ENCODE measurements at places on chromosomes 16 and 17. TPM values are rescaled to one million over a fixed set of nuclear protein-coding genes. Genes with fewer than 3 reads are reported as not detected.

GRCh38 chr17:37422971-37423625 is 16.4 kb downstream of the TADA2A start:
- peaks cover 83% of the 10 kb centered on the region for H3K36me3 ChIP-seq
- ATAC-seq = no peak
- no peaks in the 10 kb centered on the region for H3K27me3 ChIP-seq
- H3K27ac ChIP-seq = no peak overlapping the region
- H3K4me3 ChIP-seq = no peak overlapping the region
- H3K4me1 ChIP-seq = peaks cover 5% of the 10 kb centered on the region

DNA sequence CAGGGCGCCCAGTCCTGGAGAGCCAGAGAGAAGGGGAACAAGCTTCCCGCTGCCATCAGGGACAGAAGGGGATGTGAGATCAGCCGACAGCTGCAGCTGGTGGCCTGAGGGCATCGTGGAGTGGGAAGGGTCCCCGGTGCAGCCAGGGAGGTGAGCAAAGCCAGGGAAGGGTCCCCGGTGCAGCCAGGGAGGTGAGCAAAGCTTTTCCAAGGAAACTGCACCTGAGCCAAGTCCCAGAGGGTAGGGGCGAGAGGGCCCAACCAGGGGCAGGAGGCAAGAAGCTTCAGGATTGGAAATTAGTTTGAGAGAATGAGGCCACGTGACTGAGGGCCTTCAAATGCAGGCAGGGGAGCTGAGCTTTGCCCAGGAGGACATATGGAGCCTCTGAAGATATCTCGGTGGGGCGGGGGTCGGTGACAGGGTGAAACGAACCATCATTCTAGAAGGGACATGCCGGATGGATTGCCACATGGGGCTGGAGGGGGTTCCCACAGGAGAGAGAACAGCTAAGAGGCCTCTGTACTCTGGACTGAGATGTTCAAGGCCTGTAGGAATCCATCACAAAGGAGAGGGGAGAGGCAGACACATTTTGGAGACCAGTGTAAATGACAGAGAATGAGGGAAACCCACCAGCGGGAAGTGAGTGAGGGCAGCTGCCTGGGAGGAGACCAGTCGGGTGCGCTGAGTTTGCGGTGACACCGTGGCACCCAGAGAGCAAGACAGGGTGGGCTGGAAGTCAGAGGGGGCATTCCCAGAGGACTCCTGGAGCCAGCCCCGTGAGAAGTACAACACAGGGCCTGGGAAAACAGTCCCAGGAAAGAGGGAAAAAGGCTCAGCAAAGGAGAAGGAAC is 31.4 kb upstream of the RPH3AL start:
- H3K36me3 ChIP-seq = no peaks in the 10 kb centered on the region

- H3K27ac ChIP-seq = no peak overlapping the region
- H3K4me3 ChIP-seq = no peak overlapping the region
- ATAC-seq = no peak
These were observed 43.4 kb downstream of the FBXL20 start for GRCh38 chr17:39357986-39358385.

GRCh38 chr17:75178453-75178852 is 4.3 kb downstream of the SUMO2 start:
- H3K27me3 ChIP-seq = no peaks in the 10 kb centered on the region
- peaks cover 8% of the 10 kb centered on the region for H3K4me1 ChIP-seq
- no peak overlapping the region for H3K4me3 ChIP-seq
- peaks cover 90% of the 10 kb centered on the region for H3K36me3 ChIP-seq
- ATAC-seq = no peak

- no peak overlapping the region for H3K27ac ChIP-seq
- no peaks in the 10 kb centered on the region for H3K27me3 ChIP-seq
- no peak for ATAC-seq
- peaks cover 7% of the 10 kb centered on the region for H3K36me3 ChIP-seq
These were observed 2.3 kb downstream of the CASKIN2 start for GRCh38 chr17:75512926-75513640.

DNA sequence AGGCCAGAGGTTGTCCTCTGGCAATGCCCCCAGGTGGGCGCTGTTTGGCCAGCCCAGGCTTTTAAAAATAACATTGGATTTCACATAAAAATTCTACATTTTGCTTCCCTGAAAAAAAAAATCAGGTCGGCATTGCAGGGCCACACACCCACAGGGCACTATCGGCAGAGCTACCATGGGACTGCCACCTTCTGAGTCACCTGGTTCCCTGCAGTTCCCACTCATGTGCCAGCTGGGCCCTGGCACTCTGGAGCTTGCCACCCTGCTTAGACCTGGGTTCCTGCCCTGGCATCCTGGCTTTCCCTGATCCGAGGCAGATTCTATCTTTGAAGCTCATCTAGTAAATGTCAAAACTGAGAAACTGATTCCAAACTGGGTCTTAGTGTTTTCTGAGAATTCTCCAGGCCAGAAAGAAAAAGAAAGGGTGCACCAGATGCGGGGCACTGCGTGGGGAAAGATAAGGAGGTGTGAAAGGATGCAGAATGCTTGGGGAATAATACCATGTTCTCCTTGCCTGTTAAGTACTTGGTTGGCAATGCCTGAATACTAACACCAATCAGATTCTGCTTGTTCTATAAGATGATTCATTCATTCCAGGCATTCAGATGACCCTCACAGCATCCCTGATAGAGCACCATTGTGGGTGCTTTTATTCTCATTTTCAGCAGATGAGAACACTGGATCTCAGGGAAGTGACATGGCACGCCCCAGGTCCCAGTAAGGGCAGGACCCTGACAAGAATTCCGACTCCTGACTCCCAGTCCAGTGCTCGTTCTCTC is 51.8 kb downstream of the RAI1 start:
- H3K27me3 ChIP-seq = no peaks in the 10 kb centered on the region
- peaks cover 3% of the 10 kb centered on the region for H3K4me1 ChIP-seq
- H3K36me3 ChIP-seq = no peaks in the 10 kb centered on the region
- no peak for ATAC-seq

DNA sequence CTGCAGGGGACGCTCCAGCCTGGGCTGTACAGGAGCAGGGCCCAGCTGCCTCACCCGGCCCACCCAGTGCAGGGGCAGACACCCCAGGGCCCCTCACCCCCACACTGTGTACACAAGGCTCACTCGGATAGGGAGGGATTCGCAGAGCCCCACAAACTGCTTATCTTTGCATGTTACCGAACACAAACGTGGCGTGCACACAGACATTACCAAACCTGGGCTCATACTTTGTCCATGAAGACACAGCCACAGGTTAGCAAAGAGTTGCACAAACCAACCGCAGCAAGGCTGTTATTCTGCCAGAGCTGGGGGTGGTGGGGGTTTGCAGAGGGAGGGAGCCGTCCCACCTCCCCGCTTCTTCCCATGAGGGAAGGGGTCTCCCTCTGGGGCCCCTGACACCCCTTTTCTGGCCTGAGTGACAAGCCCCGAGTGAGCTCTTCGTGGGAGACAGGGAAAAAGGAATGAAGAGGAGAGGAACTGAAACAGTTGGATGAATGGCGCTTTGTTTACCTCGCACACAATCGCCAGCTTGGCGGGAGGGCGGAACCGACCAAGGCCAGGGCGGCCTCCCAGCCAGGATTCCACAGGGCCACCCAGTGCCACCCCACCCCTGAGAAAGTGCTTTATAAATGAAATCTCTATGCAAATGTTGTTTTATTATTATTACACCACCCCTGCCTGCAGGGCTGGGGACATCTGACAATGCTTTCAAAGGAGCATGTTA is 434 bp upstream of the CPSF4L start:
- no peaks in the 10 kb centered on the region for H3K4me1 ChIP-seq
- ATAC-seq = no peak
- no peak overlapping the region for H3K4me3 ChIP-seq
- no peaks in the 10 kb centered on the region for H3K27me3 ChIP-seq
- no peaks in the 10 kb centered on the region for H3K36me3 ChIP-seq

DNA sequence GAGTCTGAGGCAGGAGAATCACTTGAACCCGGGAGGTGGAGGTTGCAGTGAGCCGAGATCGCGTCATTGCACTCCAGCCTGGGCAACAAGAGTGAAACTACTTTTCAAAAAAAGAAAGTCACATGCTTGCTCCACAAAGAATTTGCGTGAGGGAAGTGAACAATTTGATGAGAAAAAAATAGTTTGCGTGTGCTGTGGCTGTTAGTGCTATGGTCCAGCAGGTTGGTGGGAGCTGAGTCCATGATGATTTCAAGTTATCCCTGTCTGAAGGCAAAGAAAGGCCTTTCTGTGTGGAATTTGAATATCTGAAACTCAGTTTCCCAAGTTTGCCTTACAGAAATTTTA is 21.0 kb downstream of the PRCD start:
- no peak for ATAC-seq
- H3K4me3 ChIP-seq = peak overlapping the region; percentile 100
- peak overlapping the region; percentile 100 for H3K27ac ChIP-seq
- peaks cover 87% of the 10 kb centered on the region for H3K36me3 ChIP-seq
- peaks cover 27% of the 10 kb centered on the region for H3K4me1 ChIP-seq
- no peaks in the 10 kb centered on the region for H3K27me3 ChIP-seq

- no peak overlapping the region for H3K4me3 ChIP-seq
- H3K4me1 ChIP-seq = no peaks in the 10 kb centered on the region
- no peaks in the 10 kb centered on the region for H3K36me3 ChIP-seq
- ATAC-seq = no peak
- no peak overlapping the region for H3K27ac ChIP-seq
These were observed 233.5 kb downstream of the GSG1L start for GRCh38 chr16:27829975-27830374.

DNA sequence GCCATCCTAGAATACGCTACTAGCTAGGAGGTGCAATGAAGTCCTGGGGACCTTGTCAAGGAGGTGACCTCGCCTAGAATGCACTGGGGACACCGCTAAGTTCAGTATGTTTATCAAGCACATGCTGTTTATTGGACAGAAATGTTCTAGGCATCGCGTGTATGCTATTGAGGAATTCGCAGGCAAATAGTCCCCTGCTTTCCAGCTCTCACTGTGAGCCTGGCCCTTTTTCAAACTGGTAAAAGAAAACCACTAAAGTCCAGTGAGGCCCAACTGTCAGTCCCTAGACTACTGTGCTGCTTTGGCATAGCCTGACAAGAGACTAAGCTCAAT is 1.2 kb upstream of the FAM222B start:
- H3K27ac ChIP-seq = peak overlapping the region; percentile 99
- ATAC-seq = no peak
- peaks cover 13% of the 10 kb centered on the region for H3K4me1 ChIP-seq
- peaks cover 17% of the 10 kb centered on the region for H3K36me3 ChIP-seq
- no peaks in the 10 kb centered on the region for H3K27me3 ChIP-seq

GRCh38 chr16:1375298-1375640 is 23.5 kb downstream of the GNPTG start:
- no peak overlapping the region for H3K4me3 ChIP-seq
- H3K27me3 ChIP-seq = no peaks in the 10 kb centered on the region
- H3K4me1 ChIP-seq = peaks cover 12% of the 10 kb centered on the region
- ATAC-seq = no peak
- H3K36me3 ChIP-seq = peaks cover 32% of the 10 kb centered on the region
- no peak overlapping the region for H3K27ac ChIP-seq

Gene TBC1D3I
- 1.8 TPM for total RNA-seq

Gene ZPBP2
- total RNA-seq = 0.67 TPM

Gene KIFC3
- 1.2 TPM for total RNA-seq

Gene NXN
- 0.95 TPM for total RNA-seq
